ENCODE measurements at places on chromosomes 5 and 9. TPM values are rescaled to one million over a fixed set of nuclear protein-coding genes. Genes with fewer than 3 reads are reported as not detected.

Gene SEC16A
- 51.4 TPM for polyA plus RNA-seq

Gene FBXO10
- 13.8 TPM for polyA plus RNA-seq

DNA sequence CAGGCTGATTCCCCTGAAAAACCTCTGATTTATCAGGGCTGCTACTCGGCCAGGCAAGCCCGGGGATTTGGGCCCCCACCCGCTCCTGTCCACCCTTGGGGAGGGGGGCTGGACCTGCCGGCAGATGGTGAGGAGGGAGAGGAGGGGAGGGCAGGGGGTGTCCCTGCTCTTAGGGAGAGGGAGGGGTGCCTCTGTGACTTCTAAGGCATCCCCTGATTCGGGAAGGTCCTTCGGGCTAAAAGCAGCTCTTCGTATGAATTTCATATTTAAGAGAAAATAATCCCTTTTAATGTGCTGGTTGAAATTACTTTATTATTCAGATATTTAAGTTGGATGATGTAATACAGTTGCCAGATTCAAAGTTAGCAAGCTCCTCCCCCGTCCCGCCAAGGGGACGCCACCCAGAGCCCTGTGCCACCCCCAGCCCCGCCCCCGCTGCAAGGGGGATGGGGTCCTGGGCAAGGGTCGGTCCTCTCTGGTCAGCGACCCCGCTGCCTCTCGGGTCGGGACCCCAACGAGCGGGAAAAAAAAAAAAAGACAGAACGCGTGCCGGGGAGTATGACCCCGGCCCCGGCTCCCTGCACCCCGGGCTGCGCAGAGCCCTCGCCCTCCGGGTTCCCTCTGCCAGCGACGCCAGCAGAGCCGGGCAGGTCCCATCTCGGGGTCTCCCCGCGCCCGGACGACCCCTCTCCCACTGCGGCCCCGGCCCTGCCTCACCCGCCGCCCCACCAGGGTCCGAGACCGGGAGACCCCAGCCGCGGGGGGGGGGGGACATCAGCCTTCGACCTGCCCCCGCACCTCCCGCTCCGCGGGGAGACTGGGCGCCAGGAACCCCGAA lies 12.4 kb downstream of the LHX3 start:
- no peak for DNase-seq

- DNase-seq: no peak
These were observed 54.3 kb downstream of the NR3C1 start for GRCh38 chr5:143349177-143349576.

- no peak for DNase-seq
These were observed 110.1 kb upstream of the PPP1R26 start for GRCh38 chr9:135369412-135369990.

- no peak for DNase-seq
These were observed 139.3 kb upstream of the PLCXD3 start for GRCh38 chr5:41649659-41650058.

DNA sequence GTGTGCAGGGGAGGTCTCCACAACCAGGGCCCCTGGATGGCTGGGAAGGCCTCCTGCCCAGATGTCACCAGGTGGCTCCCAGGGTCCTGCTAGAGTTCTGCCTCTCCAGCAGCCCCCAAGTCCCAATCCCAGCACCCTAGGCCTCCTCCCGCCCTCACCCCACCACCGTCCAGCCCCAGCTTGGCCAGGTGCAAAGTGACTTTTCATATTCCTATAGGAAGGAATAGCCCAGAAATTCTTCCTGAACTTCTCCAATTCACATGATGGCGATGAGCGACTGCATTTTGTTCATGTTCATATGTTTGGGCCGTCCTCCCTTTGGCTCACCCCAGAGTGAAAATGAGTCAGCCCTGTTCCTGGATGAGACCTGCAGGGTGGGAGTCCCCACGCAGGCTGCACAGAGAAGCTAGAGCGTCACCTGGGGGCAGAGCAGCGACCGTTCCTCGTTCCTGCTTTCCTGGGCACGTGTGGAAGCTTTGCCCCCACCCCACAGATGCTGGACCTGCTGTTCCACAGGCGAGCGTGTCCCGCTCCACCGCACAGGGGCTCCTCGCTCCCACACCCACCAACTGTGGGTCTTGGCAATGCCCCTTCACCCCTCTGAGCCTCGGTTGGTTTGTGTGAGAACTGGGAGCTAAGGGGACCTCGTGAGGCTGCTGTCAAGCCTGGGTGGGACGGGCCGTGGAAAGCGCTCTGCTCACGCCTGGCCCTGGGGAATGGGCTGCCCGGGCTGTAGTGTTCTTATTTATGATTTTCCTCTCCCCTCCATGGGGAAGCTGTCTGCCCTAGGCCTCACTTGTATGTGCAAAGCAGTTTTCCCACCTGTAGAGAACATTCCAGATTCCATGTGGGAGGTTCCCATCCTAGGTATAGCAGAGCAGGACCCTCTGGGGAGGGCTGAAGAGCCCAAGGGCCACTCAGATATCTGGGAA lies 6.9 kb downstream of the MRPS2 start:
- no peak for DNase-seq

- DNase-seq: no peak
These were observed 43.3 kb upstream of the ALDH1A1 start for GRCh38 chr9:72996114-72996513.

GRCh38 chr5:65708145-65708544 lies 13.8 kb downstream of the SGTB start:
- no peak for DNase-seq

GRCh38 chr9:95000821-95001220 lies 274.3 kb downstream of the AOPEP start:
- no peak for DNase-seq
